Suprapubic skin (tissue), 4 donors: ENCODE measurements at places on chromosomes 13 and 19.

- DNase-seq: no peak
Observed at GRCh38 chr13:104595511-104595910, 1529.3 kb upstream of the SLC10A2 start.

- no peak for DNase-seq
Observed at GRCh38 chr19:918481-919198, 1.5 kb downstream of the KISS1R start.

- DNase-seq: no peak
Observed at GRCh38 chr13:76267216-76267615, 619.0 kb downstream of the KCTD12 start.

GRCh38 chr19:20250121-20250520 is 83.1 kb downstream of the ZNF486 start:
- DNase-seq: no peak

DNA sequence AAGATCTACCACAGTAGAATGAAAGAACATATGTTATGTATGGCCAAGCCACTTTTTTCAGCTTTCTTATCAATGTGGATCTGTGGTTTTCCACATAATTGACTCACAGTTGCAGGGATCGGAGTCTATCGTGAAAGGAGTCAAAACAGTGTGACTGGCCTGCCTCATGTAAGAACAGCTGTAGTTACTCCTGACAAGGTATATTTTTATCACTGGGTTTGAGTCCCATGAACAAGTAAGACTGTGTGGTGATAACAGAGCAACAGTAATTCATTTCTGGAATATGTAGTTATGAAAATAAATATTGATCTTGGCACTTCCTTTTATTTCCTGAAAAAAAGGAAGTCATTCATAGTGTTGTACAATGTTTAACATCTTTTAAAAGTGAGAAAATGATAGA is 416.6 kb downstream of the KLF12 start:
- no peak for DNase-seq
